Endodermal cell (in vitro differentiated cells): ENCODE measurements at places on chromosomes 2 and 18.

GRCh38 chr18:47149457-47150028 is 757 bp downstream of the HDHD2 start:
- no peaks in the 10 kb centered on the region for H3K4me1 ChIP-seq
- H3K4me3 ChIP-seq, result peak overlapping the region; percentile 99
- H3K27me3 ChIP-seq, result no peaks in the 10 kb centered on the region
- H3K27ac ChIP-seq, result peak overlapping the region; percentile 90

DNA sequence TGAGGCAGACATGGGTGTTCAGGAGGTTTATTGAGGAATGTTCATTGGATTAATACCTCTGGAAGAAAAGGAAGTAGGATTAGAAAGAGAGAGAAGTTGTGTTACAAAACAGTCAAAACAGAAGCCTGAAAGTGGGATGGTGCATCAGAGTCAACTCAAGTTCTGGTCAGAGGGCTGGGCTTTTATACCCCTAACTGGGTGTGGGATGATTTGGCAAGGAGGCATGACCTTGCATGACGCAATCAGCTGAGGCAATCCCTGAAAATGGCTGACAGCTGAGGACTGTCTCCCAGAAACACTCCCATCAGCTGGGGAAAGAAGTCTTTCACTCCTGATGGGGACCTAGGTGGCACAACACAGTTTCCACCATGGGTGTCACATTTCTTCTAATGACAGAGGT is 818.2 kb downstream of the SATB2 start:
- H3K27ac ChIP-seq, result no peak overlapping the region
- no peaks in the 10 kb centered on the region for H3K36me3 ChIP-seq
- no peak overlapping the region for H3K4me3 ChIP-seq
- DNase-seq, result no peak
- H3K4me1 ChIP-seq, result no peaks in the 10 kb centered on the region

GRCh38 chr18:55753643-55754263 is 165.8 kb upstream of the TCF4 start:
- no peaks in the 10 kb centered on the region for H3K36me3 ChIP-seq
- H3K27me3 ChIP-seq, result peaks cover 65% of the 10 kb centered on the region
- no peak overlapping the region for H3K27ac ChIP-seq
- no peak overlapping the region for H3K4me3 ChIP-seq
- no peak for DNase-seq
- peaks cover 3% of the 10 kb centered on the region for H3K4me1 ChIP-seq

- no peak for DNase-seq
- no peak overlapping the region for H3K27ac ChIP-seq
- no peaks in the 10 kb centered on the region for H3K27me3 ChIP-seq
- H3K4me1 ChIP-seq, result no peaks in the 10 kb centered on the region
- H3K4me3 ChIP-seq, result no peak overlapping the region
Measured at GRCh38 chr18:25093141-25093540, 258.8 kb downstream of the ZNF521 start.

- H3K27ac ChIP-seq, result no peak overlapping the region
- no peak for DNase-seq
- no peak overlapping the region for H3K4me3 ChIP-seq
- peaks cover 72% of the 10 kb centered on the region for H3K36me3 ChIP-seq
Measured at GRCh38 chr2:38353402-38353801, 23.7 kb downstream of the ATL2 start.
